HCT116 (cell line): ENCODE measurements at places on chromosomes 13 and 19. TPM values are rescaled to one million over a fixed set of nuclear protein-coding genes. Genes with fewer than 3 reads are reported as not detected.

ZNF350 gene
- 2.3 TPM for total RNA-seq

KCNC3 gene
- 6.9 TPM for total RNA-seq

AZU1 gene
- not detected for total RNA-seq

CERS4 gene
- total RNA-seq = 26.0 TPM

IL17D gene
- 0.25 TPM for total RNA-seq

ZMYM2 gene
- 53.0 TPM for total RNA-seq

SOX1 gene
- not detected for total RNA-seq

CABP5 gene
- total RNA-seq = not detected

ENOX1 gene
- total RNA-seq = 4.5 TPM

ERFL gene
- total RNA-seq = 0.79 TPM

MED4 gene
- 46.9 TPM for total RNA-seq

TPRX1 gene
- total RNA-seq = not detected

TDRD12 gene
- 0.30 TPM for total RNA-seq

PRSS57 gene
- total RNA-seq = not detected

CYSLTR2 gene
- not detected for total RNA-seq

C19orf81 gene
- 14.5 TPM for total RNA-seq

FARP1 gene
- 30.5 TPM for total RNA-seq

POLR2E gene
- total RNA-seq = 281 TPM

IGFL3 gene
- total RNA-seq = not detected
